ENCODE measurements at places on chromosomes 12 and 14.

DNA sequence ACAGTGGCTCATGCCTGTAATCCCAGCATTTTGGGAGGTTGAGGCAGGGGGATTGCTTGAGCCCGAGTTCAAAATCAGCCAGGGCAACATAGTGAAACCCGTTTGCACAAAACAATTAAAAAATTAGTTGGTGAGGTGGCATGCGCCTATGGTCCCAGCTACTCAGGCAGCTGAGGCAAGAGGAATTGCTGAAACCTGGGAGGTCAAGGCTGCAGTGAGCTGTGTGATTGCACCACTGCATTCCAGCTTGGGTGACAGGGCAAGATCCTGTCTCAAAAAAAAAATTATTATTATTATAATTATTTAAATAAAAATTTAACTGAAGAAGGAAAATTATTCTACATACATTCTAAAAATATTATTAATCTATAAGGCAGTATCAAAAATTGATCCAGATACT, 164.1 kb downstream of the ITPR2 start:
- no peak for DNase-seq

GRCh38 chr14:79502136-79502750, 709.1 kb downstream of the DIO2 start:
- DNase-seq, result no peak

- DNase-seq, result no peak
These were observed 4.1 kb downstream of the CLEC2B start for GRCh38 chr12:9864913-9865675.

DNA sequence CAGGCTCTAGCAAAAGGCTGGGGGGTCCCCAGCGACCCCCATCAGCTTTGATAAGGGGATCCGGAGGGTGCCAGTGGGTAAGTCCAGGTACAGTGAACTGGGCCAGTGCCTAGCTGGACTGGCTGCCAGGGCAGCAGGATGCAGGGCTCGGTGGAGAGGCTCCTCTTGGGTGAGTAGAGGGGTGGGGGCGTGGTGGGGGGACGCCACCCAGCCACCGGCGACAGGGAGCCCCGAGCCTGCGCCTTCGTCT, 171 bp downstream of the RAPGEF3 start:
- DNase-seq, result no peak

GRCh38 chr12:24600551-24600950, 348.4 kb downstream of the BCAT1 start:
- no peak for DNase-seq

- no peak for DNase-seq
These were observed 55.8 kb downstream of the MAP3K9 start for GRCh38 chr14:70753518-70753953.
